Suprapubic skin (tissue), 4 donors: ENCODE measurements at places on chromosomes 13 and 19. TPM values are rescaled to one million over a fixed set of nuclear protein-coding genes. Genes with fewer than 3 reads are reported as not detected.

Gene ZNF345
- 17.0 TPM for total RNA-seq

Gene MYO16
- total RNA-seq: 0.08 TPM

Gene PLVAP
- total RNA-seq: 27.6 TPM

Gene TYROBP
- total RNA-seq: 14.8 TPM

DNA sequence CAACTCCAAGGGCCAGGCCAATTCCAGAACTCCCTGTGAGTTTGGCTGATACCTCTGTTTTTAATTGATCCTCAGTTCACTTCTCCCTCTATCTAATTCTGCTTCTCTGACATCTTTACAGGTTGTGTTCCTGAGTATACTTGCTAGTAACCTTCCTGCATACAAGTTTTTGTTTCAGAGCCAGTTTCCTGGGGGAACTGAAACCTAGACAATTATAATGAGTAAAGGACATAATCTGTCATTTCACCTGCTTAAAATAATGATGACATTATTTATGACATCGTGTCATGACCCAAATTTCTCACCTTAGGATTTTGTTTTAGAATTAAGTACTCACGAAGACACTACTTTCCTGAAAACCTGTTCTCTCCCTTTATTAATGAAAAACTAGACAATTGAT, 12.5 kb upstream of the MYCBP2 start:
- no peaks in the 10 kb centered on the region for H3K36me3 ChIP-seq
- no peak overlapping the region for H3K27ac ChIP-seq
- H3K4me3 ChIP-seq: no peak overlapping the region
- H3K4me1 ChIP-seq: peaks cover 8% of the 10 kb centered on the region
- H3K27me3 ChIP-seq: no peaks in the 10 kb centered on the region

DNA sequence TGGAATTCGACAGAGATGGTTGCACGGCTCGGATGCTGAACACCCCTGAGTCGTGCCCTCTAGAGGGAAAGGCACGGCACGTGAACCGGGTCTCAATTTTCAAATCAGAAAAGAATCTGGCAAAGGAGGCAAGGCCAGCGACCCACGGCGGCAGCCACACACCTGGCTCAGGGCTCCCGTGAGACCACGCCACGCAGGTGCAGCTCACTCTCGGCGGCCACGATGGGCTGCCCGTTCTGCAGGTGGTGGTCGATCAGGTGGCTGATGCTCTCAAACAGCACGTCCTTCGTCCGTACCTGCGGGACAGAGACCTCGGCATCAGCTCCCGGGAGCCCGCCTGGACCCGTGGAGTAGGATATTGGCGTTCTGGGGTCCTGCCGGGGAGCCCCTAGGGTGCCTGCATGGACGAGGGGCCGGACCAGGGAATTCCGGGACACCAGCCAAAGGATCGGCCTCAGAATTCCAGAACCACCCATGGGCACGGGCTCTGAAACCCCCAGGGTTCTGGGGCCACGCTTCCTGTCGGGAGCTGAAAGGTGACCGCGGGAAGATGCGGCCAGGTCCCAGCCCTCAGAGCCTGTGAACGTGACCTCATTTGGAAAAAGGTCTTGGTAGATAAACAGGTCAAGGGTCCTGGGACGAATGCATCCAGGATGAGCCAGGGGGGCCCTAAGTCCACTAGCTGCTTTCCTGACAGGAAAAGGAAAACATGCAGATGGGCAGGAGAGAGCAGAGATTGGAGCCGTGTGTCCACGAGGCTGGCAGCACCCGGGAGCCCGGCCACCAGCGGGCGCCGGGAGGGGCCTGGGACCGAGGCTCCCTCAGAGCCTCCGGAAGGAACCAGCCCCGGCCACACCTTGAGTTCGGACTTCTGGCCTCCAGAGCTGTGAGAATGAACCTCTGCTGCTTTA, 10.1 kb upstream of the C2CD4C start:
- H3K27me3 ChIP-seq: no peaks in the 10 kb centered on the region
- H3K36me3 ChIP-seq: peaks cover 2% of the 10 kb centered on the region
- H3K4me1 ChIP-seq: no peaks in the 10 kb centered on the region
- DNase-seq: no peak

- H3K4me1 ChIP-seq: no peaks in the 10 kb centered on the region
- no peak for DNase-seq
- H3K36me3 ChIP-seq: no peaks in the 10 kb centered on the region
- H3K27me3 ChIP-seq: no peaks in the 10 kb centered on the region
- H3K4me3 ChIP-seq: no peak overlapping the region
- no peak overlapping the region for H3K27ac ChIP-seq
These were observed 261.7 kb downstream of the MTUS2 start for GRCh38 chr13:29081697-29082440.
